ENCODE measurements at places on chromosomes 7 and 10.
A peak's percentile ranks its signal among the peaks of the same experiment; 100 is the strongest.

DNA sequence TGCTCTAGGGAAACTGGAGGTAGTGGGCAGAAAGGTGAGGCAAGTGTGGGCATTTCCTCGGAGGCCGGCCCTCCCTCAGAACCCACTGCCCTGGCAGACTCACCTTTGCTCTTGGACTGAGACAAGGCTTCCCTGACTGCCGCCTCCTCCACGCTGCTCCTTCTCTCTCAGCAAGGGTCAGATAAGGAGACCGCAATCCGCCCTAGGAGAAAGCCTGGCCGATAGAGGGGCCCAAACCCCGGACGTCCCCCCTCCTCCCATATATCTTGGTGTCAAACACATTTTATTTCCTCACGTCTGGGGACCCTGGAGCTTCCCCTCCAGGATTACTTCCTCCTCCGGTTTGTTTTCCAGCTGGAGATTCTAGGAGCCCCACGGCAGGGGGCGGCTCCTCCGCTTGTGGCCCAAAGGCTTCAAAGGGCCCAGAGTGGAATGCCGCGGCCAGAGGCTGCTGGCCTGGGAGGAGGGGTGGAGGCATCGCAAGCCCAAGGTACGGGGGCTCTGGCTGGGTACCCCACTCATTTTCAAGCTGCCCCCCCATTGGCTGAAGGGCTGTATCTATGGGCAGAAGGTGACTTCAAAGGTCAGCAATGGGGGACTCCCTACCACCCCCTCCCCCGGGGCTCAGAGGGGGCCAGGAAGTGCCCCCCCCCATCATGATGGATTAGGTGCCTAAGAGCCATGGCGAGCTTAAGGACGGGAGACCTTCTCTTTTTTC is 31.7 kb upstream of the LBX1 start:
- DNase-seq: no peak

GRCh38 chr7:92691578-92691977 is 101.4 kb upstream of the FAM133B start:
- DNase-seq: no peak

DNA sequence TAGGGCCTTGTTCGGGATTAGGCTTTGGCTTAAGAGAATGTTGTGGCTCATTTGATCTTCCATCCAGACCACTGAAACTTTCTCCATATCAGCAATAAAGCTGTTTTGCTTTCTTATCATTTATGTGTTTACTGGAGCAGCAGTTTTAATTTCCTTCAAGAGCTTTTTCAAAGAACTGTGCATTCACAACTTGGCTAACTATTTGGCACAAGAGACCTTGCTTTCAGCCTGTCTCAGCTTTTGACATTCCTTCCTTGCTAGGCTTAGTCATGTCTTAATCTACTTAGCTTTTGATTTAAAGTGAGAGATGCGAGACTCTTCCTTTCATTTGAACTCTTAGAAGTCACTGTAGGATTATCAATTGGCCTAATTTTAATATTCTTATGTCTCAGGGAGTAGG is 19.1 kb upstream of the AKR1B1 start:
- no peak for DNase-seq

DNA sequence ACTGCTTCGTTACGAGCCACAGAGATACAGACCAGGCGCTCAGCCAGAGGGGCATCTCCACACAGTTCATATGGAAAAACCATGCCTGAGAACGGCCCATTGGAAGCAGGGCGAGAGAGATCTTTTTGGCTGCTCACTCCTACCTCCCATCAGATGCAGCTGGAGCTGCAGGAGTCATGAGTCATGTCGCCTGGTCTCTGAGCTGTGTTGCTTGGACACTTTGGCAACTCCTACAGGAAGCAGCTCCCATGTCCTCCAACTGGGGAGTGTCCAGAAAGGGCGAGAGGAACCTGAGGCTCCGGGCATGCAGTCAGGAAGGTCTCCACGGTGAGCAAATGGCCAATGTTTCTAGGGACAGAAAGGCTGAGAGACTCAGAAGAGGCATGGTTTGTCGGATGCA is 24.9 kb downstream of the INSIG1 start:
- no peak for DNase-seq

GRCh38 chr7:77352665-77353406 is 63.3 kb downstream of the GSAP start:
- no peak for DNase-seq

DNA sequence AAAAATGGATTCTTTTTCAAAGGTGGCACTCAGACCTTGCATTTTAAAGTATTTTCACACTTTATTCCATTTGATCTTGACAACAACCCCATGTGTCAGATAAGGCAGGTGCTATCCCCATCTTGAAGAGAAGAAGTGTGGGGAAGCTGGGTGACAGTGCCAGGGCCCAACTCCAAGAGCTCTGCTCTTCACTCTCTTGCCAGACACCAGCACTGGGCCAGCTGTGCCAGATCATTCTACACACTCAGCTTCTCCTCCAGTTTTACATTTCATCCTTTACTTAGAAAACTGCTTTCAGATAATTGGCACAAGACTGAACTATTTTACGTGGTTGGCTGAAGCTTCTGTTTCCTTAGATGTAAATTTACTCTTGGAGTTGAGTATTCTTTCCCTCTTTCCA is 64.4 kb downstream of the ENO4 start:
- DNase-seq: no peak

DNA sequence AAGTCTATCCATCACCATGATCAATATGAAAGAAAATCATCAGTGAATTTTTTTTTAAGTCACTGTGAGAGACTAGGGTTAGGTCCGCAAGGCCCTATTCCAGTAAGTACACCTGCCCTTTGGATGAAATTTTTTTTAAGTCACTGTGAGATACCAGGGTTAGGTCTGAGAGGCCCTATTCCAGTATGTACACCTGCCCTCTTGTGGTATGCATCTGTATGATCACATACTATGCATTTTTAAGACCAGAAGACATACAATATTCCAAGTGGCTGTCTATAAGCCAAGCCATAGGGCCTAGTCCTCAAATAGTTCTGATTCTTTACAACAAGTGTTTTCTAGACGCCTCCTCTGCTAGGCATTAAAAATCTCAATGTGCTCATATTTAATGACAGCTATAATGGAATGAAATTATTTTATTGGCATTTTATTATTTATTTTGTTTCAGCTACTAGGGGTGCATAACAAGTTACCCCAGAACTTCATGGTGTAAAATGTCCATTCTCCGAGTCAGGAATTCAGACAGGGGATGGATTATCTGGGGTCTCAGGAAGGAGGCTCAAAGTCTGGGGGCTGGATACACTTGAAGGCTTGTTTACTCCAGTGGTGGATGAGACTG is 53.1 kb downstream of the TEX36 start:
- no peak for DNase-seq

DNA sequence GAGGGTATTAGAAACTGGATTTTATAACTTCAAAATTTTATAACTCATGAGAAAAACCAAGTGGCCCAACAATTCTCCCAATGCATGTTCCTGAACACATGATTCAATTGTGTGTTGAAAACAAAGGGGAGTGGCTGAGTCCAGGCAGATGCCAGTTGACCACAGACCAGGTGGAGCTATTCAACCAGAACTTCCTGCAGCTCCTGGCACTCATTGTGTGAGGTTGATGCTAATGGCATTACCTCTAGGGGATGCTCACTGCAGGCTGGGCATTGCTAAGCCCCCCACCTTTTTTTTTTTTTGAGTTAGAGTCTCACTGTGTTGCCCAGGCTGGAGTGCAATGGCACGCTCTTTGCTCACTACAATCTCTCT is 20.3 kb downstream of the MYOF start:
- no peak for DNase-seq

GRCh38 chr10:95290461-95291364 is at the start of gene PDLIM1:
PDLIM1 (minus strand) TSS chr10:95291003; CDS start chr10:95290915, 88 bp downstream.
- peak; percentile 79 for DNase-seq

- no peak for DNase-seq
These were observed 189.3 kb downstream of the ABCA13 start for GRCh38 chr7:48360574-48360973.

- no peak for DNase-seq
These were observed 209.2 kb downstream of the SNX10 start for GRCh38 chr7:26500749-26501352.

GRCh38 chr7:1815051-1815481 is 145.0 kb downstream of the ELFN1 start:
- DNase-seq: no peak

DNA sequence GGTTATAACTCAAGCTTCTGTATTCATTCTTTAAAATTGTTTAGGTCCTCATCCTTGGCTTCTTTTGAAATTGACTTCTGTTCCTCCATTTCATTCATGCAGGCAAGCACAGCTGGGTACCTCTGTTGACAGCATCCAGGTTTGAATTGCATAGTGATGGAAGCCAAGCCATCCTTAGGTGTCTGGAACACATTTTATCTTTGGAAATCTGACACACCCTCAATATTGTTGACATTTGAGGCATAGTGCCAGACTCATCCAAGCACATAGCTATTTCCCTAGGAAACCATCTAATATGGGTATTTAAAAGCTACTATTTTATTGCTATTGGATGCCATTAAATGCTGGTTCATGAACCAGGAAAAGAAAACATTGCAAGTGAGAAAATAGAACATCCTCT is 142.1 kb upstream of the PTPRZ1 start:
- no peak for DNase-seq

DNA sequence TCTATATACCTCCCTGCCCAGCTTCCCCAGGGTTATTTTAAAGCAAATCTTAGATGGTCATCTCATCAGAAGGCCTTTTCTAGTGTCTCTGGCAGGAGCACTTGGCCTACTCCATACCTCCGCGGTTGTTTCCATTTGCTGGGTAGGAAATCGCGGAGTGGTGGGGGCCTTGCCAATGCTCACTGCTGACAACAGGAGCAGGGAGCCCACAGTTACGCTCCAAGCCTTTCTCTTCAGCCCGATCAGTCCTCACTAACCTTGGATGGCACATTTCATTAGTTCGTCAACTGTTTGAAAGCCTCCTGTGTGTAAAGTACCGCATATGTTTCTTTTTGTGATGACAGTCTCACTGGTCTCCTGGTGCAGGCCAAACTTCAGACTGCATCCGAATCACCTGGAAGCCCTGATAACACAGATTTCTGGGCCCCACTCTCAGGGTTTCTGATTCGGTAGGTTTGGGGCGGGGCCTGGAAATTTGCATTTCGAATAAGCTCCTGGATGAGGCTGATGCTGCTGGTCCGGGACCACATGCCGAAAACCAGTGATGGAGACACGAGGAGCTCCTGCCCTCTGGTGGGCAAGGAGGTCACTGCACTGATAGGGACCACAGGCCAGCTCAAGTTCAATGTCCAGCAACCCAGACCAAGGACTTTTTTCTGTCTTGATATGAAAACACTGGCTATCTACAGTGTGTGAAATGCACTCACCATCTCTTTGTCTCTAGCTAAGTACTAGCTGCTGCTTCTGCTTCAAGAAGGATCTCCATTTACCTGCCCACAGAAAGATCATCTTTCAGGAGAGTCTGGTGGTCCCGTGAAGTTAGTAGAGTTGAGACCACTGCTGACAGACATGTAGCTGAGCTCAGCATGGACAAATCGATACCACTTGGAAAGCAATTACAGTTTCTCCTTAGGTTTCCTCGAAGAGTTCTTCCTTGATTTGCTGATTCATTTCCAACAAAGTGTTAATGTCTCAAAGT is 14.0 kb downstream of the LRGUK start:
- peak; percentile 59 for DNase-seq

DNA sequence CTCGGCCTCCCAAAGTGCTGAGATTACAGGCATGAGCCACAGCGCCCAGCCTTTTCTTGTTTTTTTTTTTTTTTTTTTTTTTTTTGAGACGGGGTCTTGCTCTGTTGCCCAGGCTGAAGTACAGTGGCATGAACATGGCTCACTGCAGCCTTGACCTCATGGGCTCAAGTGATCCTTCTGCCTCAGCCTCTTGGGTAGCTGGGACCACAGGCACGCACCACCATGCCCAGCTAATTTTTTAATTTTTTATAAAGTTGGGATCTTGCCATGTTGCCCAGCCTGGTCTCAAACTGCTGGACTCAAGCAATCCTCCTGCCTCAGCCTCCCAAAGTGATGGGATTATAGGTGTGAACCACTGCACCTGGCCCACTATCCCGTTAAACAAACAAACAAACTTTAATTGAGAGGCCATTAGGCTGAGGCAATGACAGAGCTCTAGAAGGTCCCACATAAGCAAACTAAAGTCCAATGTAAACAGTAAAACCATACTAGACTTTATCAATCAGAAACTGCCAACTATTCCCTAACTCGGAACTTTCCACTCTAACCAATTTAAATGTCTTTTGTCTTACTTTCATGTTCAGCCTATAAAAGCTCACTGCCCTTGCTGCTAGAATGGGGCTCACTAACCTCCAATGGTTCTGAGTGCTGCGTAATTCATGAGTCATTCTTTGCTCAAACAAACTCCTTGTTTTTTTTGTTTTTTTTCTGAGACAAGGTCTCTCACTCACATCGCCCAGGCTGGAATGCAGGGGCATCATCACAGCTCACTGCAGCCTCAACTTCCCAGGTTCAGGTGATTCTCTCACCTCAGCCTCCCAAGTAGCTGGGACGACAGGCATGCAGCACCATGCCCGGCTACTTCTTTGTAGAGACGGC is 1.9 kb downstream of the DHX32 start:
- no peak for DNase-seq

DNA sequence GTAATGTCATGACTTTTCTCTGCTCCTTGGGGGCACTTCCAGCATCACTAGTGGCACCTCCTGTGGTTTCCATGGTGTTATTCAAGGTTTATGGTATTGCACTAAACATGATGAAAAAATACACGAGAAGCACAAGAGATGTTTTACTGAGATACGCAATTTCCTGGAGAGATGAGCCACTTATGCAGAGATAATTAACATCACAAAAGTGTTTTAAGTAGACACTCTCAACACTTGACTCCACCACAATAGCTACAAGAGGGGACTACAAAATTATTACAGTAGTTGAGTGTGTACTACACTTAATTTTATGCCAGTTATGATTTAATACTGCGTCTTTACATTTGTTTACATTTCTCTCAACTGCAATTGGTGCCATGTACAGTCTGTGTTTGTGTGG is 906.7 kb downstream of the DNAJB9 start:
- no peak for DNase-seq

DNA sequence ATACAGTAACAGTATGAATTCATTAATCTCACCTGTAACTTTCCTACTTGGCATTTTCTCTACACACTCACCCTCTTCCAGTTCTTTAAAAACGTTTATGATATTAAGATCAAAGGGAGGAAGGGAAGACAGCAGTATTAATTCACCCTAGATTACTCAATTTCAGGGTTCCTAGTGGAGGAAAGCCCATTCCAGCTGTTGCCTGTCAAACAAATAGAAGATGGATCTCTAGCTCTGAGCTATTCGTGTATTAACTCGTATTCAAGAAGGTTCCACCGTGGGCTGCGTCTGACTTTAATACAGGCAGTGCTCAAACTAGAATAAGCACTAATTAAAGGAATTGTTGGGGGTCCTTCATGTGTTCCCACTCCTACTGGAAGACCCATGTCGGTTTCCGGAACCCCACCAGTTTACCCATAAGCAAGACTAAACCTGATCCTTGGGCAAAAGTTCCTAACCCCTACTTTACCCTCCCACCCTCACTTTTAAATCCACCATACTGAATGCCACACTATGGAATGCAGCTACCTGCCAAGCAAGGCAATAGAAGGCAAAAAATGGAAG is 2.1 kb downstream of the NANOS1 start:
- no peak for DNase-seq
